ENCODE measurements at places on chromosomes 3 and 15.

DNA sequence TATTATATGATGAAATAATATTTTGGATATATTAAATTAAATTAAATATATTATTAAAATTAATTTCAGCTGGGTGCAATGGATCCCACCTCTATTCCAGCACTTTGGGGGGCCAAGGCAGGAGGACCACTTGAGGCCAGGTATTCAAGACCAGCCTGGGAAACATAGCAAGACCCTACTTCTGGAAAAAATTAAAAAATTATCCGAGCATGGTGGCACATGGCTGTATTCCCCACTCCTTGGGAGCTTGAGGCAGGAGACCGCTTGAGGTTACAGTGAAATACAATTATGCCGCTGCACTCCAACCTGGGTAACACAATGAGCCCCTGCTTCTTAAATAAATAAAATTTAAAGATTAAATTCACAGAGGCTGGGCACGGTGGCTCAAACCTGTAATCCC, 61.4 kb downstream of the SH3BP5 start:
- DNase-seq = no peak

- no peak for DNase-seq
These were observed 146.9 kb downstream of the TIGIT start for GRCh38 chr3:114440700-114441099.

DNA sequence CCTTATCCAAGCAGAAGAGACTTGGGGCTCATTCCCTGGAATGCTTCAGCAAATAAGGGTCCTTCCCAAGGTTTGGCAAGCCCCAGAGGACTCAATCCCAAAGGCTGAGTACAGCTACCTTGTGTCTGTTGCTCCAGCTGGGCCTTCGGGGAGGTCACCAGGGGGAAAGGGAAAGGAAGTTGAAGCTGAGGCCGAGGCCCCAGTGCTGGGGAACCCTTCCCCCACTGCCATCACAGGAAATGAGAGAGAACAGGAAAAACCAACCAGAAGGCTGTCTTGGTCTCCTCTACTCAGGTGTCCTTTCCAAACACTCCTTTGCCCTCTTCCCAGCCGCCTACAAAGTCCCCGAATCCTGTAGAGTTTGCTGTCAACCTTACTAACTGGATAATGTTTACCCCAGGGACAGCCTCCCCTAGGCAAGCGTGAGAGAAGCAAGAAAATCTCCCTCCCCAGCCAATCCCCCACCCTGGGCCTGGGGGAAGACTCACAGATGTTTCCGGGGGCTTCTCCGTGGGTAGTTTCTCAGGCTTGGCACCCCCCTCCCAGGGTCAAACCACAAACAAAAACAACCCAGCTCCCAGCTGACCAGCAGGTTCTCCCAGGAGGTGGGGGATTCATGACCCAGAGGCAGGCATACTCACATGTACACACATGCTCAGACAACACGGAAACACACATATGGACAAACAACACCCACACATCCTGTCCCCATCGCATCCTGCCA, 5.5 kb downstream of the CSRNP1 start:
- no peak for DNase-seq

DNA sequence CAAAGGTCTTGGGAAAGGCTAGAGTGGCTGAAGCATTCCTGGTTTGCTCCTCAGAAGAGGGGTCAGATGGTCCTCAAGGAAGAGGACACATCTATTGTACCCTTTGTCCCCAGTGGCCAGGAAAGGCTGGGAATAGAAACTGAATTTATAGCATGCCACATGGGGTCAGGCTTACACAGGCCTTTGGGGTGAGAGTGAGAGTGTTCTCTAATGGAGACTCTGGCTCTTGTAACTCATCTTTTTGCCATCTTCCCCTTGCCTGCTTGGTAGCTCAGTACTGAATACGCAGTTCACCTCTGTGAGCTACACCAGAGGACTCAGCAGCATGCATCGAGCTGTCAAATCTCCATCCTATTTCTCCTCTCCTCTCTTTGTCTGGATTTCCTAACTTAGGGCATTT, 87.5 kb downstream of the ATP2B2 start:
- DNase-seq = no peak

- no peak for DNase-seq
These were observed 39.6 kb upstream of the TRAK1 start for GRCh38 chr3:42051384-42052131.

DNA sequence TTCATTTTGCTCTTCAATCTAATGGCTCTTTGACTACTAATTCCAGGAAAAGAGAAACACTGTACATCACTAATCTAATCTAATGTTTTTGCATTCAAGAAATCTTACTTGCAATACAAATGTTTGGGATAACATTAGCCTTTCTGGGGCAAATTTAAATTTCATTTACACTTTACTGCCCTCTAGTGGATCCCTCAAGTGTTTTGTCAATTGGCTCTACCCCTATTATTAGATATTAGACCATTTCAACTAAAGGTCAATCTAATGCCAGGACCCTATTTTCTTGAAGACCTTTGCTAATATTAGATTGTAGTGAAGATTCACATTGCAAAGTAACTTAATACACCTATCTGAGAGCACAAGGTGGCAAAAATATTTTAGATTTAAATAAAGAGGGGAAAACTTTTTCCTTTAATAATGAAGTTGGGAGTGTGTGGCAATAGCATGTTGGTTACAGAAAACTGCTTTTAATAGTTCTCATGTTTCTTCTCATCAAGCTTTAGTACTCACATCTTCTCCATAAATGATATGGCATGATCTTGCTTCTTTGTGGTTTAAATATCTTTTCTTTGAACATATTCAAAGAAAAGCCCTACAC, 5.0 kb downstream of the C2CD4A start:
- no peak for DNase-seq

- no peak for DNase-seq
These were observed 67.6 kb upstream of the RAP2B start for GRCh38 chr3:153094386-153094785.

GRCh38 chr3:55755516-55756205, 268.6 kb upstream of the WNT5A start:
- no peak for DNase-seq

DNA sequence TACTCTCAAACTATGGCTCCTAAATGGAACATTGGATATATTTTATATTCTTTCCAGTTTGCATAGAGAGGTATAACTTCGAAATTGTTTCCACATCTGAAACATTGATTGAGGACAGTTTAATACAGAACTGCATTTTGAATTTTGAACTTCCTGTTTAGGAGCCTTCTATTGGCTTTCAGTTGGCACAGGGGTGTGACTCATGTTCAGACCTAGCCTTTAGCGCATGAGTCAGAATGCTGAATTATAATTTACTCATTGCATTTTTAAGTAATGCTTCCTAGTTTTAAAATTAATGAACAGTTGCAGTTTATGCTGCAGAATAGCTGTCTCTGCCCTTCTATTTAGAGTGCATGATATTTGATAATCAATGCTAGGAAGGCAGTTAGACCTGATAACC, 751.7 kb downstream of the CADM2 start:
- no peak for DNase-seq

DNA sequence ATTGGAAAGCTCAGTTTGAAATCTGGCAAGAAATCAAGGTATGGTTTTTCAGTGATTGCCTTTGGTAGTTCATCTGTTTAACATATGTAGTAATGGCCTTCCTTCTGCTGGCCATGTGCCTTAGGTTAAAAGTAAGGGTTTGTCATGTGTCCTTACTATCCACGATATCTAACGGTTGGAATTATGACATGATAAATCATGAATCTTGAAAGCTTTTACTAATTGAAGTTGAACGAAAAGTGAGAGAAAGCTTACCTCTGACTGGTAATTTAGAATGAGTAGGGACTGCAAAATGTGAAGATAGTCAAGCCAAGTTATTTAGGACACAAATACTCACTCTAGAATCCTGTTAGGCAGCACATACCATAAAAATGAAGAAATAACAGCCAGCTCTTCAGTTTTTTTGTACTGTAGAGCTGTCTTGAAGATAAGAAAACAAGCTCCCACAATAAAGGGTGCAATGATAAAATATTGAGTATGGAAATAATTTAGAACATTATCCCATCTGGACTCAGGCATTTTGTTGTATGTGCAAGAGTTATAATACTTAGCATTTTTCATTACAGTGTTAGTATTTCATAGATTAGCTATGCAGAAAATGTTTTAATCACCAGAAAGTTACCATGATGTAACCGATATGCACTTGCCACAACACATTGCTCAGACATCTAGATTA, 303.4 kb downstream of the ZNF385D start:
- DNase-seq = no peak

DNA sequence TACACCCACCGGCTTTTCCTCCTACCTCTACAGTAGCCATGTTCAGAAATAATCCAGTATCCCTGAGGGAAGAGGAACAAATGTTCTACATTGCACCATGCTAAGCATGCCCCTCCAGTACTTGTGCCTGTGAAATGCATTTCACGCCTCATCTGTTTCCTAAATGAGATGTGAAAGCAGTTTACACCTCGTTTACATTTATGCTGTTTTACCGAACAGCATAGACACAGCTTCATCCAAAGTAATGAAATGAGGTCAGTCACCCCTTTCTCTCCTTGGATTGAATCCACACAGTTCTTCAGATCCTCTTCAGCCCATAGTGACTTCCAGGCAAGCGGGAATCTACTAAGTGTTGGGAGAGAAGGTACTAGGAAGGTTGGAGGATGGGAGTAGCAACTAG, 514.3 kb downstream of the PDCD6IP start:
- DNase-seq = no peak

- DNase-seq = no peak
These were observed 22.8 kb downstream of the SLC12A6 start for GRCh38 chr15:34314491-34315490.

GRCh38 chr15:86040356-86041033, 39.2 kb upstream of the AGBL1 start:
- DNase-seq = no peak

GRCh38 chr3:42764115-42764514, 8.9 kb downstream of the CCDC13 start:
- no peak for DNase-seq

GRCh38 chr3:71310980-71311660, 272.4 kb downstream of the FOXP1 start:
- DNase-seq = no peak

DNA sequence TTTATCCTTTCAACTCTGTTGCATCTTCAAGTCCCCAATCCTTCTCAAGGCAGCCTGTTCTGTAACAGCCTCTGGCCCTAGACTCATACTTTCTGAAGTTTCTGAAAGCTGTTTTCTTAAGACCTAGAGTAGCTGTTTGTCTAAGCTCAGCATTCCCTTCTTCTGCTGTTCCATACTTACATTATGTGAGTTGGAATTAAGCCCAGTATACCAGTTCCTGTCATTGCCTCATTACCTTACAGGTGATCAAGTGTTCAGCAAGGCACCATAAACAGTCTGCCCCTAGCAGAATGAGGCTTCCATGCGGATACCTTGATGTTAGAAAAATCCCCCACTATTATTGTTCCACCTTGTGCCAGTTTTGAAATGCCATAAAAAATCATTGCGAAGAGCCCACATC, 180.6 kb downstream of the PLCL2 start:
- no peak for DNase-seq
